ENCODE measurements at places on chromosomes 13 and 19.

DNA sequence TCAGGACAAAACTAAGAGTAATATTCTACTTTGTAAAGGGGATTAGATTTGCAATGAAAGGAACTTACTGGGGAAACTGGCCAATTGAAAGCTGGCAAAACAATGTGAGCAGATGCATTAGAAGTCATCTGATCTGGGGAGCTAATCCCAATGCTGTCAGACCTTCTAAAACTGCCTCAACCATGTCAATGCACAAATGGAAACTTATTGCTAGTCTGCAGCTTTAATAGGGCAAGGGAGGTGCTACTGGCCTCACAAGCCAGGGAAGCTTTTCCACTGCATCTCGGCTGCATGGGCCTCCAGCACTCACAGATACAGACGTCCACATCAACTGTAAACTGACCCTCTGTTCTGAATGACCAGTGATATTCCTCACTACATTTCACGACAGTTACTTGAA is 154.2 kb downstream of the LHFPL6 start:
- peak; percentile 4 for DNase-seq

GRCh38 chr13:50055454-50055853 is 40.2 kb downstream of the KCNRG start:
- no peak for DNase-seq

- peak; percentile 33 for DNase-seq
Measured at GRCh38 chr19:14118165-14119051, 846 bp upstream of the PRKACA start.

- DNase-seq: no peak
Measured at GRCh38 chr13:100636004-100636403, 38.6 kb downstream of the TMTC4 start.

GRCh38 chr13:35694031-35694430 is 217.5 kb upstream of the MAB21L1 start:
- no peak for DNase-seq

DNA sequence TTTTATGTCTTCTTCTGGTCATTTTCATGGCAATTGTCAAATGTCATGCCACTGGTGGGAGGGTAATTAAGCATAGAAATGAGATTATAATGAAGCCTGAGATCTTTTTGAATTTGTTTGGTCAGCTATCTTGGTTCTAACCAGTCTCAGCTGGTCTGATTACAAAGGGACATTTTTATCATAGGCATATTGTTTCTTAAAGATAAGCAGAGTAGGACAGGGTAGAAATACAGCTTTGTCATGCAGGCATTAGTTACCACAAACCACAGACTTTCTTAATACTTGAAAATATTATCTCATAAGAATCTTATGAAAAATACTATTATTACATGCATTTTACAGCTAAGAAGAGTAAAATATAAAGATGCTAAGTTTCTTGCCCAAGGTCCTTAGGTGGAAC is 1761.5 kb downstream of the PCDH9 start:
- no peak for DNase-seq

GRCh38 chr13:45149964-45150363 is 29.7 kb downstream of the GTF2F2 start:
- no peak for DNase-seq
